Esophagus squamous epithelium (tissue), 5 donors: ENCODE measurements at places on chromosomes 13 and 19.

DNA sequence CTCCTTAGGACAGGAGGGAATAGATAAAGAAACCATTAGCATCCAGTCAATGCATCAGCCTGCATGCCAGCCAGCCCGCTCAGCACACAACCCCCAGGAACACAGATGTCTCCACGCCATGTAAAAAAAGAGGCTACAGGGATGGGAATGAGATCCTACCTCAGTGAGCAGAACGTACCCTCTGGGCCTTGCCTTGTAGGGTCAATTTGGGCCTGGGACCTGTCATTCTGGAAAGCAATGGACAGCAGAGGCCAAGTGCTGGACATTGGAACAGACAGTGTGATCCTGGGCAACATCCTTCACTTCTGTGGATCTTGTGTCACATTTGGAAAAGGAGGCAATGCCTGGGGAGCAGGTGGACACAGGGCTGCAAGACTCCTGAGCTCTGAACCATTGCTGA lies 26.0 kb downstream of the VSTM2B start:
- no peak for DNase-seq

GRCh38 chr13:29664591-29664990 lies 69.1 kb upstream of the SLC7A1 start:
- no peak for DNase-seq

DNA sequence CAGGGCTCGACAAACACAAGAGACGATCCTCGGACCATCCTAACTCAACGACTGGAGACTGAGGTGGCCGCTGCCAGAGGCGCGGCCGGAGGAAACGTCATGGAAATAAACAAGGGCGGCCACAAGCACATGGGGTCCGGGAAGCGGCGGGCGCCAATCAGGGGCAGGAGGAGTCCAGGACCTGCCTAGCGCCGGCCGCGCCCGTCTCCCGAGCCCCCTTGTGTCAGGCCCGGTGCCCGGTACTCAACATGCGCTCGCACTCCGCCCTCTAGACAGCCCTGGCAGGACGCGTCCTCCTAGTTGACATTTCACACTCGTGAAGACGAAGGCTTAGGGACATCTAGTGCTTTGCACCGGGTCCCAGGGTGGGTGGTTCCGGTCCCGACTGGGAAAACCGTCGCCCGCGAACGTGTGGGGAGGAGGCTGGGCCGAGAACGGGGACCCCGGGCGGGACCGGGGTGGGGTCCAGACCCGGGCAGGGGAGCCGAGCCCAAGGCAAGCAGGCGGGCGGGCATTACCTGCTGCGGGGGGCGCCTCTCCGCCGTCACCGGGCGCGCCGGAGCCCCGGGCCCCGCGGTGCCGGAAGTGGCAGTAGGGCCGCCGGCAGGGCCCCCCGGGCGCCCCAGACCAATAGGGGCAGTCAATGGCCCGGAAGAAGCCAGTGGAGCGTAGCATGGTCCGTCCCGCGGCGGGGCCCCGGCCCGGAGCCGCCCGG lies 442 bp downstream of the REXO1 start:
- no peak for DNase-seq

DNA sequence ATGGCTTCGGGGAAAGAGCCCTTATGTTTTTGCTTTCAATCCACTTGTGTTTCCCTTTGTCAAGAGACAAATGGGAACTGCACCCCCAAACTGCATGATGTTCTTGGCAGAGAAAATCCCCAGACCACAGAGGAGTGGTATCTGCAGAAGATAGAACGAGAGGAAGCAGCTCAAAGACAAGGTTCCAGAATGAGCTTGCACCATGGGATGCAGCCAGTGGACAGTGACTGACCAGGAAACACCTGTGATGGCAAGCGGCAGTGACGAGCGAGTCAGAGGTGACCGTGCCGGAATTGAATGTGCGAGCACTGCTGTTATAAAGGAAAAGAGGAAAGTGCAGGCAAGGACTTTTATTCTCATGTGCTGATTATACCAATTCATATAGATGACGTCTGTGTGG lies 46.3 kb downstream of the IRS2 start:
- no peak for DNase-seq

GRCh38 chr13:106205871-106206270 lies 329.6 kb downstream of the EFNB2 start:
- no peak for DNase-seq

- no peak for DNase-seq
Observed at GRCh38 chr19:5214371-5214770, 126.2 kb downstream of the PTPRS start.

DNA sequence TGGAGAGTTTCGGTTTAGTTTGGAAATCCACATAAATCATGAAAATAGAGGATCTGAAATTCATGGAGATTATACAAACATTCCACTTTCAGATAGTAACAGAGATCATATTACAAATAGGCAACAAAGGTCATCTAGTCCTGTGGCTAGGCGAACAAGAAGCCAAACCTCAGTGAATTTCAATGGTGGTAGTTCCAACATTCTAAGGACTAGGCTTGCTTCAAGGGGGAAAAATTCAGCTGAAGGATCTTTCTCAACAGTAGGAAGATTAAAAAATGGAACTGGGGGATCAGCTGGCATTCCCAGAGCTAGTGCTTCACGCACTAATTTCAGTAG lies 47.0 kb downstream of the FOXO1 start:
- no peak for DNase-seq

- DNase-seq: no peak
Observed at GRCh38 chr19:21593934-21594820, 88.8 kb downstream of the ZNF429 start.

DNA sequence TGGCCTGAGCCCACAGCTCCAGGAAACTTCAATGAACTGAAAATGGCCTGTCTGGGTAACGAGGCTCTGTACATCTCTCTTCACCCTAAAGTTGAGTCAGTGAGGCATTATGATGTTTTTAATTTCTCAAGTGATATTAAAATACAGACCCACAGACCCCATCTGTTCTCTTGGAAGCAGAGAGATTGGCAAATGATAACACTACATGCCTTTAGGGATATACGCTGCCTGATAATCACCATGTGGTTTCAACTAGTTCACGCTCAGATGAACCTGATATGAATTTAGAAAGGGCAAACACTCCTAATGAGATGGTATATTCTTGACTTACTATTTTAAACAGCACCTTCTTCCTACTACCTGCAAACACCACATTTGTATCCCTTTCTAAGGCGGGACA lies 127.5 kb downstream of the RFC3 start:
- no peak for DNase-seq

- no peak for DNase-seq
Observed at GRCh38 chr19:1884291-1884718, 991 bp downstream of the ABHD17A start.

- DNase-seq: no peak
Observed at GRCh38 chr13:40677064-40677463, 10.6 kb upstream of the FOXO1 start.

DNA sequence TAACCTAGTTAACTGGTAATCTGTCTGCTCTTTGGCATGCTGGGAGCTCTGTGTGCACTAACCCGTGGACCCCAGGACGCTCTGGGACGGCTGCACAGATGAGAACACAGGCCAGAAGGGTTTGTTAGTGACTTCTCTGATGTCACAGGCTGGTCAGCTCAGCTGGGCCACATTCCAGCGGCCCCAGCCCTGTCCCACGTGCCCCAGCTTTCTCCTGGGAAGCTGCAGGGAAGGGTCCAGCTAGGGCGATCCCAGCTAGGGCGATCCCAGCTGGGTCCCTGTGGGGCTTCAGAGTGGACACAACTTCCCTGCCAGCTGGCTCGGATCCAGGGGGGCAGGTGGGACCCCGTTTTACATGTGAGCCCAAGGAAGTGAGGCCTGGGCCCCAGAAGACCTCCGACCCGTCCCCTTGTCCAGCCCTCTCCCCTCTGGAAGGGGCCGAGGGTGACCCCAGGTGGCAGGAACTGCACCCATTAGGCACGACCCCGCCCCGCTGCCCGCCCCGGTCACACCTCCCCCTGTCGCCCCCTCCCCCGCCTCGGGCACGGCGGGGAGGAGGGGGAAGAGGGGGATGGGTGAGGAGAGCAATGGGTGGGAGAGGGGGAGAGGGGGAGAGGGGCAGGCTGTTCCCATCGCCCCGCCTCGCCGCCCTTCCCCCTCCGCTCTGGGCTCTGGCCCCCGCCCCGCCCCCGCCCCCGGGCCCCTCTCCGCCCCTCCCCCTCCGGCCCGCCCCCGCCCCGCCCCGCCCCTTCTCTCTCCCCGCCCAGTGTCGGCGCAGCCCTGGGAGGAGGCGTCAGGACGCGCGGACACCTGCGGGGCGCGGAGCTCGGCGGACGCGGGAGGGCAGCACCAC lies 75.2 kb upstream of the MCF2L start:
- DNase-seq: no peak

DNA sequence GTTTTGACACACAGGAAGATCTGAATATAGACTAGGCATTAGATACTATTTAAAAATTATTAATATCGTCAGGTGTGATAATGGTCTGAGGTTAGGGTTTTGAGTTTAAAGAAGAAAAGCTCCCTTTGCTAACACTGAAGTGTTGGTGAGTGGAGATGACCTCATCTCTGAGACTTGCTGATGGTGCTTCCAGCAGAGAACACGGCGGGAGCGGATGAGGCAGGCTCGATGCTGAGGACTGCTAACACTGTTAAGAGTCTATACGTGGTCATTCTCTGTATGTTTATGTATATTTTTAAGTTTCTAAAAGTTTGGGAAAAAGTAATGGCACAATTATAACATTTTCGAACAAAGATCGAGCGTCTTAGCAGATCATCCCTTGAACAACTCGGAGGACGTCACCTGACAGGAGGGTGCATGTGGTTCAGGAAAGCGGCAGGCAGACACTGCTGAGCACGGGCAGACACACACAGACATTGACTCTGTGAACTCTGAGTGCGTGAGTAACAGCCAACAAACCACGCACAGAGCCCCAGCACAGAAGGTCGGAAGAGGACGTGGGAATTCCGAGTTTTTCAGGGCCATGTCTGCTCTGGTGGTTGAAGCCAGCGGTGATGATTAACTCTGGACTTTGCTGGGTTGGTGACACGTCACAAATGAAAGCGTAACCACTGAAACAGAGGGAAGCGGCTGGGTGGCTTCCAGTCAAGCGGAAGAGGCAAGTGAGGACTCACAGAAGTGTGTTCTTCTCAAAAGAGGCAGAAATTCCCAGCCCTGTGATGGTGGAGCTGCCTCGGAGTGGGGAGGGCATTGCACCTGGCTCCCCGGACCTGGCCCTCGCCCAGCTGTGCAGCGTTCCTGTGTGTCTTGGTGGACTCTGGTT lies 91.9 kb upstream of the TEX29 start:
- DNase-seq: no peak
